8988T (cell line): ENCODE measurements at places on chromosomes 6 and 20.

GRCh38 chr6:150959166-150959565 lies 93.7 kb downstream of the MTHFD1L start:
- no peak for DNase-seq

- no peak for DNase-seq
Measured at GRCh38 chr6:113050010-113050858, 703.1 kb downstream of the RFPL4B start.

- DNase-seq = no peak
Measured at GRCh38 chr20:44066645-44067606, 120.1 kb downstream of the JPH2 start.

DNA sequence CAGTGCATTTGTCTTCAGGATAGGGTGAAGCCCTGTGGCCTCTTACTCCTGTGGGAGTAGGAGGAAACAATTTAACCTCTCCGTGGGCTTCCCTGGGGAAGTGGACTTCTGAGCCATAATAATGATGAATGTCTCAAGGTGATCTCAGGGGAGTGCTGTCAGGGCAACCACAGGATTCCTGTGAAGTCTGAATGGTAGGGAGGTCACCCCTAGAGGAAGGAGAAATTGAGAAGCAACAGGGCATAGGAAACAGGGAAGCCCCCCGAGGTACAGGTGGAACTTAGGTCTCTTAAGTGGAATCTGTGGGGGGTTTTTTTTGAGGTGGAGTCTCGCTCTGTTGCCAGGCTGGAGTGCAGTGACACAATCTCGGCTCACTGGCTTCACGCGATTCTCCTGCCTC lies 26.9 kb downstream of the STK35 start:
- no peak for DNase-seq

- DNase-seq = no peak
Measured at GRCh38 chr6:152100183-152100618, 292.7 kb downstream of the ESR1 start.

- DNase-seq = no peak
Measured at GRCh38 chr6:29107758-29108157, at the start of gene OR2J3. Gene OR2J3, plus strand, starts transcription at chr6:29108058. Its CDS starts 3,833 bp downstream, at chr6:29111891.
